ENCODE measurements at places on chromosomes 1 and 21. TPM values are rescaled to one million over a fixed set of nuclear protein-coding genes. Genes with fewer than 3 reads are reported as not detected.

The WNT9A gene
- 3.6 TPM for total RNA-seq

The SPRR2G gene
- not detected for total RNA-seq

- peak; percentile 9 for DNase-seq
Measured at GRCh38 chr1:87478231-87478630, 149.6 kb downstream of the LMO4 start.

GRCh38 chr1:158035976-158036583 lies 42.6 kb downstream of the KIRREL1 start:
- DNase-seq = peak; percentile 65

GRCh38 chr1:39268112-39268581 lies 63.7 kb downstream of the MACF1 start:
- peak; percentile 67 for DNase-seq

DNA sequence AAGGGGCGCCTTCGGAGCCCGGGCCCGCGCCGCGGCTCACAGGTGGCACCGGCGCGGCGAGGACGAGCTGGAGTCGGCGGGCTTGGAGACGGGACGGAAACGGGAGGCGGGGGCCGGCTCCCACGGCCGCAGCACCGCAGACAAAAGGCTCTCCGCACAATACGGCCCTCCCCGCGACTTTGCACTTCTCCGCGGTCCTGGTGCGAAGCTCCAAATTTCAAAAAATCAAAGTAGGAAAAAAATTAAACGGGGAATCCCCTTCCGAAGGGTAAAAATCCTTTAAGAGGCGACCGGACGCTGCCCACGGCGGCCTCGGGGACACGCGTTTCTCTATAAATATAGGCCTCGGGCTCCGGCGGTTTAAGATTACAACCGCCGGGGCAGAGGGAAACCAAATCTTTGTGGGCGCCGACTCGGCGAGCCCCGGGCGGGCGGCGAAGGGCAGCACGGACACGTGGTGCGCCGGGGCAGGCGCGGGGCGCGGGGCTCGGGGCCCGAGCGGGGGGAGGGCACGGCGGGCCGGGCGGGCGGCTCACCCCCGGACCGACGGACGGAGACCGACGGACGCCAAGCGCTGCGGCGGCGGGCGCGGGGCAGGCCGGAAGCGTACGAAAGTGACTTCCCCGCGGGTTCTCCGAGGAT lies 453 bp downstream of the PABPC4 start:
- DNase-seq = peak; percentile 37
